Stimulated activated CD4-positive, alpha-beta T cell treated with anti-CD3 and anti-CD28 coated beads, Interleukin-4, amount 100 ng/mL, for 48 hours (primary cell): ENCODE measurements at places on chromosomes 7 and 10.
A peak's percentile ranks its signal among the peaks of the same experiment; 100 is the strongest.

DNA sequence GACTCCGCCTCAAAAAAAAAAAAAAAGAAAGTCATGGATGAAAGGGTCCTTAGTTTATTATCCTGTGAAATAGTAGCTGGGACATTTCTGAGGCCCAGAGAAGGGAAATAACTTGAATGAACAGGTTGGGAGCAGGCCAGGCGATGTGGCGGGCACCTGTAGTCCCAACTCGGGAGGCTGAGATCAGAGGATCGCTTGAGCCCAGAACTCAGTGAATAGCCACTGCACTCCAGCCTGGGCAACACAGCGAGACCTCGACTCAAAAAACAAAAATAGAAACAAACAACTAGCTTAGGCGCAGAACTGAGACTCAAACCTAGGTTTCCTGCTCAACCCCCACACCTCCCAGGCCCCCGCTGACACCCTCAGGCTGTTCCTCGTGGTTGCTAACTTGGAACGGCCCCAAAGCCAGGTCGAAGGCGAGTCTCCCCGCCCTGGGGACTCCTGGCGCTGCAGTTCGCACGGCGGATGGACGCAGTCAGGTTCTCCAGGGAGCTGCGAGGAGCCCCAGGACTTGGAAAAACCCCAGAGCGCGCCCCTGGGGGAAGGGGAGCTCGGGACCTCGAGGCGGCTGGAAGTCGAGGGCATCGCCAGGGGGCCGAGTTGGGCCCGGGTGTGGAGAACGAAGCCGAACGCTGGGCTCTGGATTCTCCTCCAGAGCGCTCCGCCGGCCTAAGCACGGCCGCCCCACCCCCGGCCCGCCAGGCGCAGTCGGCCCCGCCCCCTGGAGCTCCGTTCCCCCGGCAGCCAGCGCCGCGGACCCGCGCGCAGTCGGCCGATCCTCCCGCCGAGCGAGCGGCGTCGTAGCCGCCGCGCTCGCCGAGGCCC lies at the start of gene STOX1:
TSS of gene STOX1 (plus strand) at position 768 of the 828 bp plus-strand sequence. CDS start 93 bp downstream, outside the sequence.
- DNase-seq, result peak; percentile 62

- DNase-seq, result no peak
Measured at GRCh38 chr10:36423821-36424248, 701.6 kb upstream of the ANKRD30A start.

DNA sequence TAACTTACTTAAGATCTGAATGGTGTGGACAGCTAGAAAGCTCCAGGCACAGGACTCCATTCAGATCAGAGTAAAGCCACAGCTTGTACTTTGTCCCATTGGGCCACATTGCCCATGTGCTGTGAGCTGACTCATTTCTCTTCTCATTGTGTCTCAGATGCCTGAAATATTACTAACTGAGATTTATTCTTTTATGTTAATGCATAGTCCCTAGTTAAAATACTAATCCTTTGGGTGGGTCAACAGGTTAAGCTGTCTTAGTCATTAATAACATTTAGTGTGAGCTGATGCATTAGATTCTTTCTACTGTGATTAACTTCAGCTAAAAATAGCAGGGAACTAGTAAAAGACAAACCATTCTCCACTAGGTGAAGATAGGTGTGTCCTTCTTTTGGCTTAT lies 104.7 kb upstream of the ARMC3 start:
- DNase-seq, result no peak

- no peak for DNase-seq
Measured at GRCh38 chr7:124388751-124389150, 355.9 kb upstream of the TMEM229A start.

DNA sequence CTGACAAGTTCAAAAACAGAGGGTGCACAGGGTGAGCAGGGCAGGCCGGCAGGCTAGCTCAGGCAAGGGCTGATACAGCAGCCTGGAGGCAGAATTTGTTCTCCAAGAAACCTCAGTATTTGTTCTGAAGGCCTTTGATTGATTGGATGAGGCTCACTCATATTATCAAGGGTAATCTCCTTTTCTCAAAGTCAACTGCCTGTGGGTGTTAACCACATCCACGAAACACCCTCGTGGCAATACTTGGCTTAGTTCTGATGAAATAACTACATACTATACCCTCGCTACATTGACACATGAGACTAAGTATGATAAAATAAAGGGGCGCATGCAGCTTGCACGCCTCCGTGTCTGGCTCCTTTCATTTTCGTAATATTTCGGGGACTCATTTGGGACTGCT lies 4.4 kb upstream of the PPP2R2D start:
- no peak for DNase-seq

DNA sequence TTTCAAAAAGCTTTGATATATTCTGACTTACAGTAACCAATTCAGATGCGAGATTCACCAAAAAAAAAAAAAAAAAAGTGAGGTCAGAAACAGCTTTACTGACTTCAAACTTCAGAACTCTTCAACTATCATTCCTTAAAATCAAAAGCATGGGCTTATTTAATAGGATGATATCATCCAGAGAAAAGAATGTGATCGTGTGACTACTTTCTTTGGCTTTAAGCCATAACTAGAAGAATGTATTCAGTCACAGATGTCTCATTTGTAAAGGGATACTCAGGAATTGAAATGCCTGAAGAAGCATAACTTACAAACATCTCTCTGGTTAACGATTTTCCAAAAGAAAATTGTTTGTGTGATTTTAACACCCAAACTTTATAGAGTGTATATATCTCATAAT lies 11.5 kb downstream of the TPK1 start:
- no peak for DNase-seq

GRCh38 chr7:7181519-7182155 lies 707 bp upstream of the C1GALT1 start:
- peak; percentile 2 for DNase-seq

DNA sequence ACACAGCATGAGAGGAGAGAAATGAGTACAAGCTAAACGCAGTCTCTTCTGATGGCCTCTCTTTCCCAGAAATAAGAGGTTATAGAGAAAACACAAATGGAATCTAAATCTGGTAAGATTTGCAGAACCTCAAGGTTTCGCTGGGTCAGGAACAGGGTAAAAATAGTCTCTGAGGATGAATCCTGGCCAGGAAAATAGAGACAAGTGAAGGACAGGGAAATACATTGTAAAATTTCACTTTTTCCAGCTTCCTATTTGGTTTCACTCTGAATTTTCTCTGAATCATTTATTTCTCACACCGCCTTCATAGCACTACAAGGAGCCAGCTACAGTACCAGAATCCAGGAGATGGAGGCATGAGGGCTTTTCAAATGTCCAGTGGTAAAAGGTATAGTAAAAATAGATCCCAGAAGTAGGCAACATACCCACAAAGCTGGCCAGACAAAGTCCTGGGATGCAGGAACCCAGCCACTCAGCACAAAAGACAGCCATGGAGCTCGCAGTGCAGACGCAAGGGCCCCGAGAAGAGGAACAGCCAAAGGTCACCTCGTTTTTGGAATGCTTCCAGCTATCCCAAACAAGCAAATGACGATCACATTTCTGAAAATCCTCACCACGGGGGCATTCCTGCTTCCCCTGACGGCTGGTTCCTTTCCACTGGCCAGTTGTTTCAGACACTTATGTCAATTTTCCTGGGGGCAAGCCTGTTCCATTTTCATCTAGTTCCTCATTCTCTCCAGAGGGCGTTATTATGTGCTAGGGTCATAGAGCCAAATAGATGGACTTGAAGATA lies 21.5 kb upstream of the IKZF1 start:
- no peak for DNase-seq

DNA sequence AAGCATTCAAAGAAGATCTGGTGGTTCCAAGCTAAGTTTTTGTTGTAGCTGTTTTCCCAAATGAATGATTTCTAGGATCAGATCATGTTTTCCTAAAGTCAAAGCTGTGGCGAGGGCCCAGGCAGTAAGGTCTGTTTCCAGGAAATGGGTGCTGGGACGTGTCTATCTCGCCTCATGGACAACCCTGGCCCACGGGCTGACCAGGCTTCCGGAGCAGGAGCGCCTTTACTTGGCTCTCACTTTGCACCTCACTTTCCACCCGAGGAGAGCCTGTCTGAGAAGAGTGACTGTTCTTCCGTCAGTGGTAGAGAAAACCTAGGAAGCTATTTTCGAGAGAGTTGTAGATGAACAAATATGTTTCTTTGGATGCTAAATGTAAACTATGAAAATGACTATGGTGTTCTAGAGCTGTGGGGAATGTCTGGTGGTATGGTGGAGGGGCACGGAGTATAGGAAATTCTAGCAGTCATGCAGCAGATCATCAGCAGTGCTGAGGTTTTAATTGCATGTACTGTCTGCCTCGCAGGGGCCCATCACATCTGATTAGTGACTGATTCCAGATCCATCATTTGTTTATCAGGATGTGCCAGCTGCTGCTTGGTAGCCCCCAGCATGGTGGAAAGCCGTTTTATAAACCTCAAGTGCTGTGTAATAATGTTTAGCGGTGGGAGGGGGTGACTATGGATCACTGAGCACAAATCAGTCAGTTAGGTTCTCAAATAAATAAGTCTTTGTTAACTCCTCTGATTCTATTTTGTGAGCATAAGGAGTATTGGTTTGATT lies 66.6 kb downstream of the VWC2 start:
- DNase-seq, result no peak

DNA sequence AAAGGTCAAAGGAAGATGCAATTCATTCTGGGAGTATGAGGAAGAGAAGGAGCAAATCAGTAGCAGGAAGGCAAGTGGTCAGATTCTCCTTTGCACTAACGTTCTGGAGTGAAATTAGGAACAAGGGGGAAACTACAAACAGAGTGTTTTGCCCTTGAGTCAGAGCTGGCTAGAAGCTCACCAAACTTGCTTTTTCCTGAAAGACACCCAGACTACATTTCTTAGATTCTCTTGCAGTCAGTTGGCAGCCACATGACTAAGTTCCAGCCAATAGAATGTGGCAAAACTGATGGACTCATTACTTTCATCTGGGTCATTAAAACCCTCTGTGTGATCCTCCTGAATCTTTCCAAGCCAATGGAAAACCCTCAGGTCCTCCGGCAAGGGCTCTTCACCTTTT lies 18.6 kb upstream of the DLX5 start:
- DNase-seq, result no peak

DNA sequence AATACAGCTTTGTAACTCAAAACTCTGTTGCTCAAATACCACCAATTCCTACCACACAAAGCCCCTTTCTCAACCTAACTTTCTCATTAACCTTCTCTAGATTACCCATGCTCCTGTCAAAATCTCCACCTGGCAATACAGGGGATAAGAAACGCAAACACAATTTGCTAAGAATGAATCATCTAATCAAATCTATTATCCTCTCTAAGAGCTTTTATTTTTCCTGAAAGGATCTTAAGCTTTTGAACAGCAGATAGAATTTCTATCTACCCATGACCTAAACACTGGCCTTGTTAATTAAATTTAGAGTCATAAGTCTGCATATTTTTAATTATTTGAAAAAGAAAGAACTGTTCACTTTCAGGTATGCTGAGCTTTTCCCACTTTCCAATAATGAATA lies 98.3 kb downstream of the HBP1 start:
- DNase-seq, result no peak

DNA sequence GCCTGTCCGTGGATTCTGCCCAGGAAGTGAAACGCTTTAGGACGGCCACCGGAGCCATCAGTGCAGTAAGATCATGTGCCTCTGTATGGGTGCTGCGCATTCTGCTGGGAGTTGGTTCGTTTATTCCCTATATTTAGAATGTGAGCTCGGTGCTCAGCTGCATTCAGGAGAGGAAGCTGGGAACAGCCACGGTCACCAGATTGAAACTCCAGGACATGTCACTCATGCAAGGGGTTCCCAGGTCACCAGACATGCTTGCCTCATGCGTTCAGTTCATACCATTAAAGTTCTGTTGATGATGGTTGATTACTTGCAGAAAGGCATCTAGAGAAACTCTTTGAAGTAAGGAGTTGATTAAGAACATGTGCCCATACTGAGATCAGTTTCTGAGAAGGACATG lies 78.1 kb downstream of the TRRAP start:
- DNase-seq, result no peak

- no peak for DNase-seq
Measured at GRCh38 chr10:8485032-8485431, 430.5 kb downstream of the GATA3 start.

- no peak for DNase-seq
Measured at GRCh38 chr7:33841031-33841430, 64.3 kb upstream of the BMPER start.

- DNase-seq, result no peak
Measured at GRCh38 chr10:124892905-124893304, 49.0 kb upstream of the ZRANB1 start.

GRCh38 chr7:118918556-118918955 lies 694.1 kb downstream of the ANKRD7 start:
- no peak for DNase-seq

GRCh38 chr10:61899069-61899531 lies 2.4 kb upstream of the ARID5B start:
- DNase-seq, result no peak

DNA sequence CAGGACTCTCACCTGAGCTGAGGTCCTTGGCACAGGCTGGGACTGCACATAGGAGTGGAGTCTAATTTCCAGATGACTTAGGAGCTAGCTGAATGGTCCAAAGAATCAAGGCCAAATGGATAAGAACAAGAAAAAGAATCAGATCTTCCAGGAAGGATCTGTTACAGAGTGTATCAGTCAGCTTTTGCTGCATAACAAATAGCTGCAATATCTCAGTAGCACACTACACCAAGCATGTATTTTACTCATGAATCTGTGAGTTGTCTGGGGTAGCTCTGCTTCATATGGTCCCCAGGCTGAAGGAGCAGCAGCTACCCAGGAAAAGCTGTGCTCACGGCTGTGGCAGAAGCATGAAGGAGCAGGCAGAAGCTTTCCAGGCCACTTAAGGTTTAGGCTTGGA lies 60.6 kb upstream of the LOXL4 start:
- no peak for DNase-seq

GRCh38 chr7:40544221-40544723 lies 409.5 kb downstream of the SUGCT start:
- no peak for DNase-seq

DNA sequence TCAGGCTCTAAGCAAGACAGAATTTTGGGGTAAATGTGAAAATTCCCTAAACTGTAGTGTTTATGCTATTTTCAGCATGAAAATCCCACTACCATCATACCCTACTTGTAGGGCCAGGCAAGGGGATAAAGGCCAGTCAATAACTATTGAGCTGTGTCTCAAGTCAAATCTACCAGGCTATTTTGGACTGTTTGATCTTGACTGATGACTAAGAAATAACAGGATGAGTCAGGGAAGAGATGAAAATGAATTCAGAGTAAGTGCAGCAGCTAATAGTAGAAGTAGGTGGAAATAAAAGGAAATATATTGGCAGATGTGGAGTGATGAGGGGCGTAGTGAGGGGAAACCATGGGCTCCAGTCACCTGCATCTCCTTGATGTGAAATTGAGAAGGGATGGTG lies 225.8 kb upstream of the PHYHIPL start:
- no peak for DNase-seq

- peak; percentile 14 for DNase-seq
Measured at GRCh38 chr10:114631666-114632417, 26.2 kb downstream of the ABLIM1 start.
